ENCODE measurements at places on chromosomes 16 and 17.

GRCh38 chr16:47470810-47471209, 9.7 kb downstream of the PHKB start:
- DNase-seq: no peak

- DNase-seq: no peak
Measured at GRCh38 chr17:76734080-76734840, 2.9 kb downstream of the SRSF2 start.

DNA sequence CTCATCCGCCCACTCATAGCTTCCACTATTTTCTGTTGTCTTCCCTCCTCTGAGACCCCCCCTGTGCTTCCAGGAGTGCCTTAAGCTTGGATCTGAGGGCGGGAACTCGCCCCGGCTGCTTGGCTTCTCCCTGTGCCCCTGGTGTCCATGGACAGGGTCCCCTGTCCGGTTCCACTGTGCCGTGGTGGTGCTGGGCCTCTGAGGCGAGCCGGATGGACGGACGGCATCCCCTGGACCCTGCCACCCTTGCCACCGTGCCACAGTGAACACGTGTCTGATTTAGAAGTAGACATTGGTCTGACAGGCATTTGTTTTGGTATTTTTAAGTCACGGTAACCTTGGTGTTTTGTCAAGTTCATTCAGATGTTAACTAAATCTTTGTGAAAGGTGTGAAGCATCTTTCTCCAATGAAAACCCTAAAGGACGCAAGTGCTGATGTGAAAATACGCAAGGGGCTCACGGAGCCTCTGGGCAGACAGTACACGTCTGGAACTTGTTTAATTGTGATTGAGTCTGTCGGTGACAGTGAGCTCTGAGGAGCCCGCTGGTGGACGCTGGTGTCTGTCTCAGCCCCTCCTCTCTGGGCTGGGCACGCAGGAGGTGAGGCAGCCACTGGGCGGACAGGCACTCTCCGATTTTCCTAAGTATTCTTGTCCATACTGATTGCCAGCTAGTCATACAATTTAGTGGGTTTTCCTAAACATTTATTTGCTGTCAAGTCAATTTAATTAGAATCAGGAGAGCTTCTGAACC, 26.3 kb downstream of the ZNF750 start:
- no peak for DNase-seq

DNA sequence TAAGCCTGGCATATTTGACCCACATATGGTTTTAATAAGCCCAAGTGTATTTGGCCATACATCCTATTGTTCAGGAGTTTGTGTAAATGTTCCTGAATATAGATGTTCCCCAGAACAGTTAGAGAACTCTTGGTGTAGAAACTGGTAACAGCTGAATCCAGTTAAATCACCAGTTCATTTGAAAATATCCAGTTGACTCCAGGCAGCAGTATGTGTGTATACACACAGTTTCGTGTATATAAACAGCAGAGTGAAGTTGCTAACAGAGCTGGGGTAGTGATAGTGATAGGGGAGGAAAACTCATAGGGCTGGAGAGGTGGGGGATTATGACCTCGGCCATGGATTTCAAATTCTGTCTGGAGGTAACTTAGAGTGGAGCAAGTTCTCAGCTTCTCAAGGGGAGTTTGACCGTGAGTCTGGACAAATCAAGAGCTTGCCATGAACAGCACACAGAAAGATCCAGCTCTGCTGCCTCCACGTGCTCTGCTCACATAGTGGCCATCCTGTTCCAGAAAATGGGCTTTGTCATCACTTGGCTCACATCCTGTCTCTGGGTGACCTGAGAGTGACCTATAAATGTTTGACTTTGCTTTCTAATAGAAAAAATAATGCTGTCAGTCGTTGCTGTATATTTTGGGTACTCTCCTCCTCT, 30.6 kb upstream of the MMD start:
- DNase-seq: no peak

GRCh38 chr17:77096570-77097214, 44.1 kb upstream of the SEC14L1 start:
- DNase-seq: peak; percentile 59

DNA sequence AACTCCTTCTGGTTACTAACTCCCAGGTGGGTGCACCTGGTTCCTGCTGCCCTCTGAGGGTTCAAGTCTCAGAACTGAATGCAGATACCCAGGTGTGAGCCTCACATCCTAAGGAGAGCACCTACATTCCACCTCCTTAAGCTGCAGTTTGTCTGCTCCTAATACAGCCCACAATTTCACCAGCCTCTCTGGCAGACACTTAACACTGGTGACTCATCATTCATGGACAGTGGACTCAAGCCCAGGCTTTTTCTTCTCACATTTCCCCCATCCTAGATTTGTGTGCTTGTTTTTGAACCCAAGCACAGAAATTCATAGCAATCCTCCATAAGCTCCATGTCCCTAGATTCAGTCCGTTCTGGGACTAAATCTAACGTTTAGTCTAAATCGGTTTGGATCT, 7.0 kb upstream of the MAF start:
- DNase-seq: no peak

DNA sequence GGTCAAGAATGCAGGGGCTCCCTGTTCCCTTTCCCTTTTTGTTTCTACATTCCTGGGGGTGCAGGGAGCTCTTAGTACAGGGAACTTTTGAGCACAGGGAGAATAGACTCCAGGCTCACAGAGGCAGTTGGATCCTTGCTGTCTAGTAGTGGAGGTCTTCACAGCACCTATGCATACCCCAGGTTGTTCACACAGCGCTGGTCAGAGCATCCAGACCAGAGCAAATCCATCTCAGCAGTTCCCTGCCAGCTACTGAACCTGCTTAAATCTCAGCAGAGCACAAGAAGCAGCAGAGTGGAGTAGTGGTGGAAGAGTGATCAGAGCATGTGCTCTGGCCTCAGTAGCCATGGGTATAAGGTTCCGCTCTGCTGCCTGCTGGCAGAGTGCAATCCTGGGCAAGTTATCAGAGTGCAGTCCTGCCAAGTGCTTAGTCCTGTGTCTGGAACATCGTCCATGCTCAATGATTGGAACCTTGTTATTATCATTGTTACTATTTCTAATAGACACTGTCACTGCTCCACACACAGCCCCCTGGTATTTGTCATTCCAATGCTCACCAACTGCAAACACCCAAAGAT, 220.4 kb downstream of the CBLN1 start:
- DNase-seq: no peak

GRCh38 chr16:52090080-52090479, 456.9 kb downstream of the TOX3 start:
- no peak for DNase-seq

- no peak for DNase-seq
Measured at GRCh38 chr17:79029327-79030009, 5.5 kb downstream of the C1QTNF1 start.

DNA sequence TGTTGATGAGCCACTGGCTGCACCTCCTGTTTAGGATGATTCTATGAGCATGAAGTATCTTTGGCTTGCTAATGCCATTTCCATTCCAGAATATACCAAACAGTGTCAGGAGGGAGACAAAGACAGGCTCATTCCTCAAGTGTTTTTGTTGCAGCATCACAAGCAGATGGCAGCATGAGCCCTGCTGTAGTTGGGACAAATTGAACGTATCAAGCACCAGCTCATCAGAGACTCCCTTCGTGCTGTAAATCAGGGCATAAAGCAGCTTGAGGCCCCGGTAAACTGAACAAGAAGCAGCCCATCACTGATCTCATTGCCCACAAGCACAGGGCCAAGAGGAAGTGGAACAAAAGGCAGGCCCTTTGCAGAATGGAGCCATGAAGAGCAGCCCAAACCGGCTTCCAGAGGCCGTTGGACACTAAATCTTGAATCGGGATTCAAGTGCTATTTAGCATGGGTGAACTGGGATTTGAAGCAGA, 45.9 kb upstream of the HS3ST3A1 start:
- DNase-seq: no peak
